CD4-positive, alpha-beta T cell (primary cell): ENCODE measurements at places on chromosomes 4 and X.
A peak's percentile ranks its signal among the peaks of the same experiment; 100 is the strongest.

DNA sequence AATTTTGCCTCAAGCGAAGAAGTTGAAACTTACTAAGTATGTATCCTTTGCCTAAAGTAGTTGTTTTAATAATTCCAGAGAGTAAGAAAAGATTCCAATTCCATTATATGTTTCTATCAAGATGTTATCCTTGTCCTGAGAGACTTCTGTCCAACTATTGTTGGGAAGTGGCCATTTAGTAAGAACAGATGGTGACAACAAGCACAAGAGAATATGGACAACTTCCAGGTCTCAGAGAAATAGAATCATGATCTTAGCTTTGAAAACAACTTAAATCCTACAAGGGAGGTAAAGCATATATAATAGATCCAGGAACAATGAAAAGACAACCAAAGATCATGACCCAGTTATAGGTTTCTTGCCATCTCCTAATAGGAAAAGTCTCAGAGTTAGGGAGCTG, 486.6 kb upstream of the PCDH10 start:
- DNase-seq = no peak
- no peaks in the 10 kb centered on the region for H3K27me3 ChIP-seq
- H3K4me3 ChIP-seq = no peak overlapping the region

DNA sequence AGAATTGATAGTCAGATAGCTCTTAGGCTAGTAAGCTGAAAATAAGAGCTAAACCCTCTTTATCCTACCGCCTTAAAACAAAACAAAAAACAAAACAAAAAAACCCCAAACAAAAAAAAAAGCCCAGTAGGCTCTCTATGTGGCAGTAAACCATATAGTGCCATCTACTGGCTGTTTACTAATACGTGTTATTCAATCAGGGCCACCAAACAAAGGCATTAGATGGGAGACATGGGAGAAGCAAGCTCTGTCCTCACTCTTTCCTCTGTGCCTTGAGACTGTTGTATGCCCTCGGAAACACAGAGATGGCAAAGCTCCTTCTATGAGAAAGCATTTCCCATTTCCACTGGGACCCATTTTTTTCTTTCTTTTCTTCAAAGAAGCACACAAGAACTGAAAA, 148.8 kb upstream of the MID1 start:
- no peak for DNase-seq
- H3K4me3 ChIP-seq = no peak overlapping the region
- no peaks in the 10 kb centered on the region for H3K4me1 ChIP-seq
- no peaks in the 10 kb centered on the region for H3K36me3 ChIP-seq
- no peak overlapping the region for H3K27ac ChIP-seq

GRCh38 chr4:10180927-10181744, 64.5 kb upstream of the WDR1 start:
- DNase-seq = no peak
- H3K27me3 ChIP-seq = no peaks in the 10 kb centered on the region
- H3K4me3 ChIP-seq = no peak overlapping the region
- H3K4me1 ChIP-seq = peaks cover 15% of the 10 kb centered on the region
- H3K36me3 ChIP-seq = no peaks in the 10 kb centered on the region
- no peak overlapping the region for H3K27ac ChIP-seq

- no peak overlapping the region for H3K27ac ChIP-seq
- H3K4me1 ChIP-seq = peaks cover 6% of the 10 kb centered on the region
- H3K27me3 ChIP-seq = no peaks in the 10 kb centered on the region
- no peak overlapping the region for H3K4me3 ChIP-seq
- H3K36me3 ChIP-seq = peaks cover 57% of the 10 kb centered on the region
Measured at GRCh38 chrX:40663078-40663740, 15.8 kb upstream of the CXorf38 start.

DNA sequence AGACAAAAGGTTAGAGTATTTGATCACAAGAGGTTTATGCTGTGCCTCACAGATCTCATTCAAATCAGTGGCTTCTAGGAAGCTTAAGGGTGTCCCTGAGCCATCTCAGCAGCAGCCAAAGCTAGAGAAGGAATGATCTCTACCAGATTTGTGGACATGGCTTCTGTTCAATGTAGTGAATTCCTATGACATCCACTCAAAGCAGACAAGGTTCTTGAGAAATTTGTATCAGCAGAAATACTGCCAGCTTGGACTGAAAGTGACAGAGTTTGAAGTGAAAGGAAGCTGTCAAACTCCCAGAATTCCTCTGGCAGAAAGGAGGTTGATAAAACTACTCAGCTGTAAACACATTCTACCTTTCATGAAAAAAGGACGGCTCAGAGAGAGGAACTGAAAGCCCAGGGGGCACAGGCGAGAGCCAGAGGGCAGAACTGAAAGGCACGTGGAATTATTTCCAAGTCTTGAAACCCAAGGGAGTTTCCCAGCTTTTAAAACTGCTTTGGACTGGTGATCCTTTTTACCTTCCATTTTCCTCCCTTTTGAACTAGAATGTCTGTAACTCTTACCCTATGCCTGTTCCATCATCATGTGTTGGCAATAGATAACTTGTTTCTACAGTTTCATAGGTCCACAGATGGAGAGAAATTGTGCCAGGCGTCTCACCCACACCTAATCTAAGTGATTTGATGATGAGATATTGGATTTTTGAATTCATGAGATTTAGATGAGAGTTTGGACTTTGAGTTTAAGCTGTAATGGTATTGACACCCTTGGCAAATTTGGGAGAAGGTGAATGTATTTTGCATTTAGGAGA, 14.5 kb upstream of the MED14 start:
- no peaks in the 10 kb centered on the region for H3K36me3 ChIP-seq
- H3K27me3 ChIP-seq = no peaks in the 10 kb centered on the region
- H3K4me1 ChIP-seq = peaks cover 5% of the 10 kb centered on the region
- peak overlapping the region; percentile 22 for H3K27ac ChIP-seq

DNA sequence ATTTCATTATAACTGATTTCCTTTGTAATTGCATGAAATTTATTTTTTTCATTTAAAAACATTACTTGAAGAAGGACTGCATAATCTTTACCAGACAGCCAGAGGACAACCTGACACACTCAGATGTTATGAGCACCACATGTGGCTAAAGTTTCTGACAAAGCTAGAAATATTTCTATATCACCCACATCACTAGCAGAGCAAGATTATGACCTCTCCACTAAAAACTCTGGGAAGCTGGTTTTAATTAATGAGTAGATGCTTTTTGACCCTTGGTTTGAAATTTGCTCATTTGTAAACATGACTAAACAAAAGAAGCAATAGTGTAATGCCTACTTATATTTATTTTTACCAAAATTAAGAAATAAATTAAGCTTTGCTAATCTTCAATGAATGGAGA, 661.5 kb upstream of the EPHA5 start:
- H3K4me1 ChIP-seq = no peaks in the 10 kb centered on the region
- H3K27ac ChIP-seq = no peak overlapping the region
- H3K4me3 ChIP-seq = no peak overlapping the region
- H3K27me3 ChIP-seq = no peaks in the 10 kb centered on the region

DNA sequence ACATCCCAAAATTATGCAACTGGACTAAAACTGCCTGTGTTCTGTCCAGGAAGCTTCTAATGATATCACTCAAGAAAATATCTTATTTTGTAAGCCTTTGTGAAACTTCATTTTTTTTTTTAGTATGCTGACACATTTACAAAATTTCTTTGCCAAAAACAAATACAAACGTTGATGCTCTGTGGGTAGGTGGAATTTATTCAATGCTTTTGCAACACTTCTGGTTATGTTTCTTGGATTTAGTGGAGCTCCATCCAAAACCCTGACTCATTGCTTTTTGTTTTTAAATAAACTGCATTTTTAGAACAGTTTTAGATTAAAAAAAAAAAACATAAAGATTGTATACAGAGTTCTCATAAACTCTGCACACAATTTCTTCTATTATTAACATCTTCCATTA, 250.9 kb upstream of the MAOA start:
- no peak overlapping the region for H3K4me3 ChIP-seq
- no peaks in the 10 kb centered on the region for H3K36me3 ChIP-seq
- no peaks in the 10 kb centered on the region for H3K4me1 ChIP-seq
- no peak for DNase-seq
- H3K27me3 ChIP-seq = no peaks in the 10 kb centered on the region
- no peak overlapping the region for H3K27ac ChIP-seq

GRCh38 chr4:123994917-123995316, 598.3 kb downstream of the SPRY1 start:
- H3K36me3 ChIP-seq = no peaks in the 10 kb centered on the region
- H3K4me1 ChIP-seq = no peaks in the 10 kb centered on the region
- H3K27ac ChIP-seq = no peak overlapping the region
- H3K27me3 ChIP-seq = no peaks in the 10 kb centered on the region
- DNase-seq = no peak

GRCh38 chr4:38911257-38911656, 43.7 kb downstream of the FAM114A1 start:
- H3K4me3 ChIP-seq = no peak overlapping the region
- no peaks in the 10 kb centered on the region for H3K27me3 ChIP-seq
- no peak for DNase-seq
- peaks cover 3% of the 10 kb centered on the region for H3K4me1 ChIP-seq
- H3K36me3 ChIP-seq = no peaks in the 10 kb centered on the region
- no peak overlapping the region for H3K27ac ChIP-seq

DNA sequence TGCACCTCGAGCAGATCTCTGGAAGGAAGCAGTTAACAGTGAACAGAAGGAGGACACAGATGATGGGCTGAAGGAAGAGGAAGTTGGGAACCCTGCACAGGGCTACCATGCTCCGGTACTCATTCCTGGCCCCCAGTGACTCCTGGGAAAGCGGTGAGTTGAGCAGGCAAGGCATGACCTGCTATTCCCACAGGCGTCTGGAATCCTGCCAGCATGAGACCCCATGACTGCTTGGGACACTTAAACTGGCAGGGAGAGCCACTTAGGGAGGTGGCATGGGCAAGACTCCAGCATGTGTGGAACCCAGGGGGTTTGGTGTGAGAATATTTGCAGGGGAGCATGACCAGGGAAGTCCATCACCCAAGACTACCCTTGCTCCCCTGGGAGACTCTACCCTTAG, 1056.4 kb upstream of the POU3F4 start:
- no peak overlapping the region for H3K4me3 ChIP-seq
- DNase-seq = no peak
- H3K27me3 ChIP-seq = no peaks in the 10 kb centered on the region
- no peak overlapping the region for H3K27ac ChIP-seq
- no peaks in the 10 kb centered on the region for H3K36me3 ChIP-seq

GRCh38 chrX:40022421-40022820, 75.3 kb downstream of the BCOR start:
- no peaks in the 10 kb centered on the region for H3K36me3 ChIP-seq
- H3K4me1 ChIP-seq = peaks cover 2% of the 10 kb centered on the region
- no peak overlapping the region for H3K4me3 ChIP-seq
- no peak overlapping the region for H3K27ac ChIP-seq
- no peak for DNase-seq

GRCh38 chr4:129163427-129163826, 67.5 kb downstream of the C4orf33 start:
- H3K4me3 ChIP-seq = no peak overlapping the region
- no peaks in the 10 kb centered on the region for H3K36me3 ChIP-seq
- H3K27ac ChIP-seq = no peak overlapping the region
- DNase-seq = no peak

DNA sequence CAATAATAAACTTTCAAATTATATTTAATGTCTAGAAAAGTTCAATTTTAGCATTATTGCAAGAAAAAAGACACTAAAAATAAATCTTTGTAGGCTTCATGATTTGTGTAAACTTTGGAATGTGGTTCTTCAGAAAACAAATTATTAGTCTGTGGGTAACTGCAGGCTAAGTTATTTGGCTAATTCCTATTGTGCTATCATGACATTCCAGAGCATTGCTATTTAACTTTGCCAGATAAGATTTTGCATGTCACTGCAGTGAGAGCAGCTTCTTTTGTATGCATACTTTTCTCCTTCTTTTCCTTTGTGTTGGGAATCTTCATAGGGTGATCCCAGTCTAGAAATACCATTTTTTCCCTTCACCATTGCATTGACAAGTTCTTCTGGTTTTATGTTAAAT, 130.0 kb downstream of the AWAT2 start:
- no peak overlapping the region for H3K27ac ChIP-seq
- H3K36me3 ChIP-seq = no peaks in the 10 kb centered on the region
- DNase-seq = no peak
- no peak overlapping the region for H3K4me3 ChIP-seq

DNA sequence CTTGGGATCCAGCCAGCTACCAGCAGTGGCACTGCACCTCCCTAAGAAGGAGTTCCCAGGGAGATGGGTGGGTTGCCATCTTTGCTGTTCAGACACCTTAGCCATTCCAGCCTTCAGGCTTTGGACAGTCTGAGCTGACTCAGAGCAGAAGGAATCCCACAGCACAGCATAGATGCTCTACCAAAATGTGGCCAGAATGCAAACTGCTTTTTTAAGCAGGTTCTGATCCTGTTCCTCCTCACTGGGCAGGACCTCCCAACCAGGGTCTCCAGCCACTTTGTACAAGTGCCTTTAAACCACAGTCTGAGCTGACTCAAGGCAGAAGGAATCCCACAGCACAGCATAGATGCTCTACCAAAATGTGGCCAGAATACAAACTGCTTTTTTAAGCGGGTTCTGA, 209.0 kb downstream of the NPNT start:
- DNase-seq = no peak
- H3K4me3 ChIP-seq = no peak overlapping the region
- H3K27me3 ChIP-seq = no peaks in the 10 kb centered on the region

GRCh38 chr4:142079959-142080358, 443.6 kb downstream of the IL15 start:
- no peaks in the 10 kb centered on the region for H3K27me3 ChIP-seq
- H3K4me3 ChIP-seq = no peak overlapping the region
- no peak overlapping the region for H3K27ac ChIP-seq
- H3K4me1 ChIP-seq = no peaks in the 10 kb centered on the region
- DNase-seq = no peak

- no peaks in the 10 kb centered on the region for H3K4me1 ChIP-seq
- H3K4me3 ChIP-seq = no peak overlapping the region
- no peak overlapping the region for H3K27ac ChIP-seq
- no peaks in the 10 kb centered on the region for H3K36me3 ChIP-seq
- DNase-seq = no peak
- H3K27me3 ChIP-seq = no peaks in the 10 kb centered on the region
Measured at GRCh38 chr4:76238236-76238635, 13.3 kb upstream of the FAM47E start.

DNA sequence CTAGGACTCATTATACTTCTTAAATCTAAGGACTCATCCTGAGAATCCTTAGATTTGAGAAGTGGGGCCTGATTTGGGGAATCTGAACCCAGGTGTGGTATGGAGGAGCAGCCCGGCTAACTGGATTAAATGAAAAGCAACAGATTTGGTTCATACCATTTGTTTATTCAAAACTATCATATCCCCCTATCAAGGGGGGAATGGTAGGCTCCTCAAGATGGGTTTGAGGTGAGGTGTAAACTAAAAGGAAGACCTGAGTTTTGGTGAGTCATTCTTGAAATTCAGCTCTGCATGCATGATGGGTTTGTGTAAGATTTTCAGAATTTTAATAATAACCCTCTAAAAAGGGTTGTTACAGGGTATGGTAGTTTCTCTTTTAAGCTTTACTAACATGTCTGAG, 53.4 kb downstream of the CASP6 start:
- peak overlapping the region; percentile 74 for H3K27ac ChIP-seq
- H3K36me3 ChIP-seq = peaks cover 6% of the 10 kb centered on the region
- DNase-seq = no peak
- H3K27me3 ChIP-seq = no peaks in the 10 kb centered on the region

DNA sequence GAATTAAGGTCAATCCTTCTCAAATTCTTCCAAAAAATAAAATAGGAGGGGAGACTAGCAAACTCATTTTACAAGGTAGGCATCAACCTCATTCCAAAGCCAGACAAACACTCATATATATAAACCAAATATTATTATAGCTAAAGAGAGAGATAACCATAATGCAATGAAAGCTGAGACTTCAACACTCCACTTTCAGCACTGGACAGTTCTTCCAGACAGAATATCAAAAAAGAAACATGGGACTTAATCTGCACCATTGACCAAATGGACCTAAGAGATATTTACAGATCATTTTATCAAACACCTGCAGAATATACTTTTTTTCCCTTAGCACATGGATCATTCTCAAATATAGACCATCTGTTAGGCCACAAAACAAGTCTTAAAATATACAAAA, 15.5 kb upstream of the EDA2R start:
- H3K27me3 ChIP-seq = no peaks in the 10 kb centered on the region
- DNase-seq = no peak
- no peak overlapping the region for H3K4me3 ChIP-seq
